ENCODE measurements at places on chromosomes 3 and 15. TPM values are rescaled to one million over a fixed set of nuclear protein-coding genes. Genes with fewer than 3 reads are reported as not detected.

Gene RTP4
- total RNA-seq = 1.6 TPM

Gene RBM6
- total RNA-seq = 30.9 TPM

Gene RGMA
- 3.2 TPM for total RNA-seq

Gene FBXO40
- not detected for total RNA-seq

Gene HDC
- not detected for total RNA-seq

Gene PTX3
- total RNA-seq = 809 TPM

Gene TMEM42
- 13.8 TPM for total RNA-seq

Gene ABHD5
- total RNA-seq = 38.4 TPM

Gene ZIC4
- 0.08 TPM for total RNA-seq

Gene SH2D7
- total RNA-seq = not detected

Gene WDR93
- total RNA-seq = not detected

Gene NLGN1
- 3.0 TPM for total RNA-seq

Gene IGF2BP2
- 29.1 TPM for total RNA-seq

Gene CAMP
- not detected for total RNA-seq

Gene SACM1L
- 21.0 TPM for total RNA-seq

Gene TRIM71
- not detected for total RNA-seq

Gene GUCA1C
- not detected for total RNA-seq

Gene CD47
- 119 TPM for total RNA-seq

Gene DUOXA2
- total RNA-seq = not detected

Gene ESYT3
- 0.30 TPM for total RNA-seq

Gene C2CD4A
- not detected for total RNA-seq

Gene CASR
- total RNA-seq = not detected

Gene TMEM207
- total RNA-seq = not detected

Data from smooth muscle cell of the coronary artery (primary cell).